ENCODE measurements at places on chromosomes 6 and 20.

DNA sequence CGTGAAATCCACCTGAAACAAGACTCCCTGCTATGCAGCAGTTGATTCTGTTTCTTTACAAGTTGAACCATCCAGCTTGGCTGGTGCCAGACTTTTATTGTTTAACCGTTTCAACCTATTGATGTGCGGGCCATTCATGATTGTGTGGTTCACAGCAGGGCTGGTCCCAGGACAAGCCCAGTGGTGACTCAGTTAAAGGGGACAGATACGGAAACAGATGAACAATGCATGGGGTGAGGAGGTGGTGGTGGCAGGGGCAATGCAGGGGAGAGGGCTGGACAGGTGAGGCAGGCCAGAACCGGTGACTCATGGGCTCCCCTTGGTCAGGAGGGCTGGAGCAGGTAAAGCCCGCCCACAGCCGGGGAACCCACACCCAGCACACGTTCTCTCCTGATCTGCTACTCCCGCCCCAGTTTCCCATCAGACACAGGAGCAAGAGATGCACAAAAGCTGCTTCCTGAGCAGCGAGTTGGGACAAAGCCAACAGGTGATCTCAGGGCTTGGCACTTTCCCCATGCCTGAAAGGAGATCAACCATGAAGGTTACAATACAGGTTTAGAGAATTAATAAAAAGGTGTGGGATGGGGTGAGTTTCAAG, 232.2 kb downstream of the LY86 start:
- no peak for DNase-seq

DNA sequence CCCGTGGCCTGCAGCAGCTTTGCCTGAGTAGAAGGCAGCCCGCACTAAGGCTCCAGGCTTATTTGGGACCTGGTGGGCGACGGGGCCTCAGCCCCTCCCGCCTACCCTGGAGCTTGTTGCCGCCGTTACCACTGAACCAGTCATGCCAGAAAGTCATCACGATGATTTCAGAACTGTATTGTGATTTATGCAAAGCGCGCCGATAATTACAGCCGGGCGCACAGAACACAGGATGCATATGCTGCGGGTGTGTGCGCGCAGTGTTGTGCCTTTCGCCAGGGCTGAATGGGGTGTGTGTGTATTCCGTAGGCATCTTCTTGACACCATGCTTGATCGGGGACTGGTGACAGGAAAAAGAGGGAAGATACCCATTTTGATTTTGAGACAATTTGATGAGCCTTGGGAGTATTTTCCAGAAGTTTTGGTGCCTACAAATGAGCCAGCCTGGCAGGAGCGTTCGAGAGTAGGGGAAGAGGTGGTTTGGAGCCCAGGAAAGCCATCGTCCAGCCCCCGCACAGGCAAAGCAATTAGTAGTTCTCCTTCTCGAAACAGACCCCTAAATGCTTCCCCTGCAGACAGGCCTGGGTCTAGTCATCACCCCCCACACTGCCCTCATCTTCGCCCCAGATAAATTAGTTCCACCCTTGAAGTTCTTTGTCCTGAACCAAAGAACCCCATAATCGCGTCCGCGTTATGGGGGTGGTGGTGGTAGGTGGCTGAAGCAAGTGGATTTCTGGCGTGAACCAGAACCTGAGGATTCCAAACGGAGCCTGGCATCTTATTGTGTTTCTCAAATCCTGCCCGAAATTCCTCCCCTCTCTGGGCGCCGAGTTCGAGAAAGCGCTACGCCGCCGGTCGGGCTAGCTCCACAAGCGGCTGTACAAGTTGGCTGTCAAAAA, 1.9 kb upstream of the NR2E1 start:
- no peak for DNase-seq

DNA sequence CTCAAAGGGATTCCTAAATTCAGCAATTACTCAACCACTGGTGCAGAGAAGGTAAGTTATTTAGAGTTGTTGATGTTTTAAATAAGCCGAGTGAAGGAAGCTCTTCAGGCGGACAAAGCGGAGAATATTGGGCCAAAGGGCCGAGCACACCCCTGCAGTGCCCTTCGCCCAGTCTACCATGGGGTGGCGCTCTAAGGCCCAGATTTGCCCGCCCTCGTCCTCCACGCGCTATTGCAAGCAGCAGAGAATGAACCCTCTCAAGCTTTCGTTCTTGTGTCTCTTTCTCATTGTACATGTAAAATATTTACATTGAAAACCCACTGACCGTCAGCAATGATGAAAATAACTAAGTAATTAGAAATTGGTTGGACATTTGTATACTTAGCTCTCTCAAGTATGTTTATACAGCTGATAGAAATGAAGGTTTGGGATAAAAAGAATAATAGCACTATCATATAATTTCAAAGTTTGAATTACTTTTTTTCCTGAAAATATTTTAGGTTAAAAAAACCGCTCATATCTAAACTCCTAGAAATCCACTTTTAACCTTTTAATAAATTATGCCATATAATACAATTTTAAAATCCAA, 195.0 kb upstream of the CEP162 start:
- no peak for DNase-seq

DNA sequence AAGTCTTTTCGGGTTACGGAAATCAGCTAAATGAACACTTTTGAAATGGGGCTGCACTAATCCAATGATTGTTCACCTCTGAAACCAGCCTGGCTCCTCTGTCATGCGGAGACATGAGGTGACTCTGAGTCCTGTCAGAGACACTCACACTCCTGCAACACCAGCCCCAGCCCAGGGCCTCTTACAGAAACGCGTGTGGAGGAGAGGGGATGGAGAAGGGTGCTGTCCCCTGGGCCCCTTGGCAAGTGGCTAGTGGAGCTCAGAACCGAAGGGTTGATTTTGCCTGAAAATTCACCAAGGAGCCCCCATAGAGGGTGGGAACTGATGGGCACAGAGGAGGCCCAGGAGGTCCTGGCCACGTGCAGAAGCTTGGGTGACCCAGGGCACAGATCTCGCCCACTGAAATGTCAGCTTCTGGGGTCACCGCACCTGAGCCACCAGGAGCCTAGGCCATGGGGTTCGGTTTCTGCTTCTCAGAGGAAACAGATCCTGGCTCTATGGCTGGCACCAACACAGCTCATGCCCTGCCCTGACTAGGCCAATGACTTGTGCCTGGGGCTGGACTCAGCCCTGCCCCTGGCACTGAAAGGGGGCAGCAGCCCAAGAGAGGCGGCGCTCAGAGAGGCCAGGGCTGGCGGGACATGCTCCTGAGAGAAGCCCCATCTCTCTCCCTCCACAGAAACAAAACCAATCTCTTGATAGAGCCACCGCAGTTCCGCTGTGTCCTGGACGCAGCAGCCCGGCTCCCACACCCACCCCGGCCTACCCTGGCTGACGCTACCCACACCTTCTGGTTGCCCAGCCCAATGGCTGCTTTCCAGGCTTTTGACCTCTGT, 144.7 kb downstream of the ERMARD start:
- DNase-seq: no peak

- DNase-seq: no peak
Measured at GRCh38 chr6:169251822-169252504, 1.7 kb downstream of the THBS2 start.

DNA sequence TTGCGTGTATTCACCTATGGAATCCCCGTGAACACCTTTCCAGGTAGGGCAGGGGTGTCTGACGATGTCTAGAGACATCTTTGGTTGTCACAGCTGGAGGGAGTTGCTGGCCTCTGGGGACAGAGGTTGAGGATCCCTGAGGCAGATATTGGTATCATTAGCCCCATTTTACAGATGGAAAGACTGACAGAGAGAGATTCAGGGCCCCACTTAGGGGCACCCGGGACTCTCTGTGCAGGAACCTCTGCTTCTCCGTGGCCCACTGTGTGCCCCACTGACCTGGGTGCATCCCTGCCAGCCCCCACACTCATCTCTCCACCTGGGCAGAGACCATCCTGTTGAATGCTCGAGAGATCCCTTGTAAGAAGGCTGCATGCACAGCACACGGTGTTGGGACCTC, 111.2 kb downstream of the EDN3 start:
- DNase-seq: no peak

DNA sequence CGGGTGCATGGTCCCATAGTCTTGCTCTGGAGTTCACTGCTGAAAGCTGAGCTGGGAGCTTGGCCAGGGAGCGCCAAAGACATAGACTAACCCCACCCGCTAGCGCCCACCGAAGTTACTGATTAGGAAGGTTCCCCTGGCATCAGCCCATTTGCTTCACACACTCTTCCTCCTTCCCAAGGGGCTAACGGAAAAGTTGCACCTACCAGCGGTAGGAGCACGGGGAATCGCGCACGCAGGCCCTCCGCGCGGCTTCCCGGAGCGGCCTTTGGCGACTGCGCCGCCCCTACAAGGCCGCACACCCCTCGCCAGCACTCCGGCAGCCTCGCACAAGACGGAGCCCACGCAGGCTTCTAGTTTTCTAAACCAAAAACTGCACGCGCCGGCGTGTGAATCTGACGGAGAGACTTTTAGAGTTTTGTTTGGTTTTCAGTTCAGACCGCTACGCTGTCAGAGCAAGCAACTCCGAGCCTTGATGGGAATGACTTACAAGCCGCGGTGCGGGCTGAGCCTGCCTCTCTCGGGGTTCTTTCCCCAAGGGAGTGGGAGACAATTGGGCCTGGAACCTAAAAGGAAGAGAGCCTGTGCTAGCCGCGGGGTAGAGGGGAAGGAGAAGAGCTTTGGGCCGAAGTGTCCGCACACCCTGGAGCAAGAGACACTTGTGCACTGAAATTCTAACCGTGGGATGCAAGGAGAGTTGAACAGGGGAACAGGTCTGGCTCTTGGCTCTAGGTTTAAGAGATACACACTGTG, 891 bp upstream of the POU3F2 start:
- DNase-seq: no peak

DNA sequence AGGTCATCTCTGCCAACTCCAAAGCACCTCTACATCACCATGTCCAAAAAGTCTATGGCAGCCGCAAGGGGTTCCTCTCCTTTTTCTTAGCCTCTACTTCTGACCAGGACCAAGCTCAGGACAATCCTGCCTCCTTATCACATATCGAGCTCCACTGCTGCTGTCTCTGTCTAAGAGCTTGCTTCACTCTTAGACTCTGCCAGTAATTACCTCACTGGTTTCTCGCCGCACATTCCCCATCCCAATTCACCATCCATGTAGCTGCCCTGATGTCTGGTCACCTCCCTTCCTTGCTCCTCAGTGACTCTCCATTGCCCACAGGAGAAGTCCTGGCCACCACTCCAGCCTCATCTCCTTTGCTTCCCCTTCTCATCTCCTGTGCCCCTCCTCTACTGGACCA, 24.1 kb upstream of the PI16 start:
- DNase-seq: no peak

GRCh38 chr20:39800548-39800947, 838.4 kb downstream of the DHX35 start:
- DNase-seq: no peak

DNA sequence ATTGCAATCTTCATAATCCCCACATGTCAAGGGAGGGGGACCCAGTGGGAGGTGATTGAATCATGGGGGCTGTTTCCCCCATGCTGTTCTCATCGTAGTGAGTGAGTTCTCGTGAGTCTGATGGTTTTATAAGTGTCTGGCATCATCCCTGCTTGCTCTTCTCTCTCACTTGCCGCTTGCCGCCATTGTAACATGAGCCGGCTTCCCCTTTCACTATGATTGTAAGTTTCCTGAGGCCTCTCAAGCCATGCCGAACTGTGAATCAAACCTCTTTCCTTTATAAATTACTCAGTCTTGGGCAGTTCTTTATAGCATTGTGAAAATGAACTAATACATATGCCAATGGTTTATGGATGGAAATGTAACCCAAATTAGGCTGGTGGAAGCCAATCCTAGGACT, 109.4 kb upstream of the AKAP12 start:
- no peak for DNase-seq

DNA sequence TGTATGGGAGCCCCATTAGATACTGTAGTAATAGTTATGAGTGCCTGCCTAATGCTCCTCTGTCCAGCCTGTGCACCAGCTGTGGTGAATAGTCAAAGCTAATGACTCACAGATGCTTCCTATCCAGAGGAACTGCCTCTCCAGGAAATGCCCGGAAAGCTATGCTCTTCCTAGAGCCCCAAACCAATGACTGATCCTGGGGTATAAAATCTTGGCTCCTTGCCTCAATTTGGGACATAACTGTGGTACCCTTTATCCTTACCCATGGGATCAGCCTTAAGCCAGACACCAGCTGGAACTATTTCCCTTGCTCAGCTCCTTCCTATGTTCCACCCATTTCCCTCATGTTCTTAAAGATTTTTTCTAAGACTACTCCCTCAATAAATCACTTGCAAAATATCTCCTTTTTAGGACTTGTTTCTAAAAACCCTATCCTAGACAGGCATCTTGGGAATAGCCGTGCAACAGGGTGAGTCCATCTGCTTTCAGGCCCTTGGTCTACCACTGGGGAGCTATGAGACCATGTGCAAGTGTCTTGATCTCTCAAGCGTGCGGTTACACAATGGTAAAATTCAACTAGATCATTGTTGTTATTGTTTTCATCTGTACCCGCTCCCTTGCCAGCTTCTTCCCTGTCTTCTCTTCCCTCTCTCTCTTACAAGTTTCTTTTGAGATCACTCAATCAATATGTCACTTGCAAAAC, 283.7 kb downstream of the BTBD3 start:
- no peak for DNase-seq

DNA sequence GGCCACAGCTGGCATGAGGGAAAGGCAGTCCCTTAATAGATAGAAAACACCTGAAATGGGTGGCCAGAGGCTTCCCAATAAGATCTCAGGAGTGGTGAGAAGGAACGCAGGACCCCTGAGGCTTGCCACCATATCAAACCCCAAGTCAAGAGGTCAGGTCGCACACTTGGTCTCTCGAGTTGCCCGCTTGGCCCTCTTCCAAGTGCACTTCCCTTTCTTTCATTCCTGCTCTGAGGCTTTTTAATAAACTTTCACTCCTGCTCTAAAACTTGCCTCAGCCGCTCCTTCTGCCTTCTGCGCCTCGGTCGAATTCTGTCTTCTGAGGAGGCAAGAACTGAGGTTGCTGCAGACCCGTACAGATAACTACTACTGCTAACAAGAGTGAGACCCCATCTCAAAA, 64.2 kb downstream of the SLC2A10 start:
- no peak for DNase-seq

DNA sequence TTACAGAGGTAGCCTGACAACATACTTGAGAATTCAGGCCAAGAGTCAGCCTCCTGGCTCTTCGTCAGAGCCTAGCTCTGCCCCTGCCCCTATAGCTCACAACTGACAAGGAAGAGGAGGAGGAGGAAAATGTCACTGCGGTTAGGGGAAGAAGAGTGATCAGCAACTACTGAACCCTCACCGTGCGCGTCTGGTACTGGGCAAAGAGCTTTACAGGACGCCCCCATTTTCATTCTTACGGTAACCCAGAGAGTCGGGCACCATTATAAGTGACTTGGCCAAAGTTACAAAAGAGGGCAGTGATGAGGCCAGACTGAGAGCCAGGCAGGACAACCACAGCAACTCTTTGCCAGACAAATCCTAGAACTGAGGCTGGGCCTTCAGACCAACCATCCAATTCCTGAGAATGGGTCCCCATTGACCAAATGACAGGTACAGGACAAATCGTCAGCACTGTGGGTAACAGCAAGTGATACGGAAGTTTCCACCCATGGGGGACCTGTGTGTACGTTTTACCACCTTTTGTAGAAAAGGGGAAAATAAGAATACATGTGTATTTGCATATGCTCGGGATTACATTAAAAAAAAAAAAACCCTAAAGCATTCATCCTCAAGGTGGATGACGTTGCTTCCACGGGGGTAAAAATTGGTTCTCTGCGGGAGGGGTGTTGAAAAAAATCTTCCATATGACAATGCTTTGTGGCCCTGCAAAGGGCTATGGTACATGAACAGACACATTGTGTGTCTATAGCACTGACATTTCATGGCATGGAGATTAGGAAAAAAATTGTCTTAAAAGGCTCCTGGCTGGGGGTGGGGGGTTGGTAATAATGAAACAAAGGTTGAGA, 118.0 kb downstream of the NFATC2 start:
- DNase-seq: no peak

GRCh38 chr20:58835231-58835630, 15.5 kb downstream of the GNAS-AS1 start:
- DNase-seq: no peak

Measured in activated CD4-positive, CD25-positive, alpha-beta regulatory T cell treated with anti-CD3 and anti-CD28 coated beads, Interleukin-2, amount 50 U/mL, for 72 hours (primary cell).